ENCODE measurements at places on chromosomes 1 and 21.
A peak's percentile ranks its signal among the peaks of the same experiment; 100 is the strongest.

- no peak for DNase-seq
Measured at GRCh38 chr1:160864173-160864572, 1.5 kb upstream of the CD244 start.

DNA sequence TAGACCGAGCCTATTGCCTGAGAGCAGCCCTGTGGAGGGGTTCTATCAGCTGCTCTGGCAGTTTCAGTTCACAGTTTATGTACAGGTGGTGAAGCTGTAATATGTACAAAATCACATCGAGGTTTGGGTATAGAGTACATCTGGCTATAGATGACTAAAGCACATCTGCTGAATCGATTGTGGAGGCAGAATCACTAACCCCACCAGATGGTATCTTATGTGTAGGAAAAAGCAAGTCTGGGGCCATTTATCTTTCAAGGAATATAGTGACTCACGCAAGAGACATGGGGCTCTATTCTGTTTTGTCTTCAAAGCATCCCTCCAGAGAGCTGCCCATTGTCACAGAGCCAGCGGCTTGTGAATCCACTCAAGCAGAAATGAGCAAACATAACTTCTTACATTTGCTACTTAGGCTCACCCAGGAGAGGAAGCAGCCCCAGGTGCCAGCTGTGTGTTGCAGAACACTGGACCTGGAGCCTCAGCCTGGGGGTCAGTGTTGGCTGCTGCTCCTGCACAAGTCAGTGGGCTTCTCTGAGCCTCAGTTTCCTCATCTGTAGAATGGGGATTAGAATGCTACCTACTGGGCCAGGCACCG is 21.3 kb downstream of the MIIP start:
- DNase-seq: no peak

GRCh38 chr21:46000731-46001641 is 19.4 kb downstream of the COL6A1 start:
- no peak for DNase-seq

- peak; percentile 47 for DNase-seq
Measured at GRCh38 chr1:245599371-245600174, 444.8 kb downstream of the KIF26B start.

DNA sequence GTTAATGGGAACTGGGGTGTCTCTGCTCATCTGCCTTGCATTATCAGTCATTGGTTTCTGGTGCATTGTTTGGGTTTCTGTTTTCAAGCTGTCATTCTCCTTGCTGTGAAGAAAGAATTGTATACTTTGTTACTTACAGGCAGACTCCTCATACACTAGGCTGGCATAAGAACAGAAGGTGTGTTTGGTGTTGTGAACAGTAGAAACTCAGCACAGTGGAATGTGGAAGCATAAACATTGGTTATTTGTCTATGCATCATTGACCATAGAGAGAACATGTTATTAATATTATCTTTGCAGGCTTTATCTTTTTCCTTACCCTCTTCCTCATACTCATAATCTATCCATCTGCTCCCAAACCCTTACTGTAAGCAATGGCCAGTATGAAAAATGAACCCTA is 18.2 kb downstream of the C1orf87 start:
- no peak for DNase-seq

DNA sequence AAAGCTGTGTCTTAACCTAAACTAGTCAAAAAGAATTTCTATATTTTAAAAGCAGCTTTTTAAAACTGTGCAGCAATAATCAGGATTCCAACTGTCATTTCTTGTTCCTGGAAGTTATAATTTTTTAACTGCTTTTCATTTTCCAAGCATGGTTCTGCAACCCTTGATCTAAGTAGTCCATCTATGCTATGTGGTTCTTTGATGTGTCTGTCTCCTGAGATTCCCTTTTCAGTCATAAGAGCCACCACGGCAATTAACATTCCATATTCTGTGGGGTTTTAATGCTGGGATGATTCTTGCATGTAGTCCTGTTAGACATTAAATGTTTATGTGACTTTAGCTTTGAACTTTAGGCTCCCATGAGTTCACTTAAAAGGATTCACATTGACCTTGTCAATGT is 220.4 kb downstream of the TPR start:
- DNase-seq: no peak

DNA sequence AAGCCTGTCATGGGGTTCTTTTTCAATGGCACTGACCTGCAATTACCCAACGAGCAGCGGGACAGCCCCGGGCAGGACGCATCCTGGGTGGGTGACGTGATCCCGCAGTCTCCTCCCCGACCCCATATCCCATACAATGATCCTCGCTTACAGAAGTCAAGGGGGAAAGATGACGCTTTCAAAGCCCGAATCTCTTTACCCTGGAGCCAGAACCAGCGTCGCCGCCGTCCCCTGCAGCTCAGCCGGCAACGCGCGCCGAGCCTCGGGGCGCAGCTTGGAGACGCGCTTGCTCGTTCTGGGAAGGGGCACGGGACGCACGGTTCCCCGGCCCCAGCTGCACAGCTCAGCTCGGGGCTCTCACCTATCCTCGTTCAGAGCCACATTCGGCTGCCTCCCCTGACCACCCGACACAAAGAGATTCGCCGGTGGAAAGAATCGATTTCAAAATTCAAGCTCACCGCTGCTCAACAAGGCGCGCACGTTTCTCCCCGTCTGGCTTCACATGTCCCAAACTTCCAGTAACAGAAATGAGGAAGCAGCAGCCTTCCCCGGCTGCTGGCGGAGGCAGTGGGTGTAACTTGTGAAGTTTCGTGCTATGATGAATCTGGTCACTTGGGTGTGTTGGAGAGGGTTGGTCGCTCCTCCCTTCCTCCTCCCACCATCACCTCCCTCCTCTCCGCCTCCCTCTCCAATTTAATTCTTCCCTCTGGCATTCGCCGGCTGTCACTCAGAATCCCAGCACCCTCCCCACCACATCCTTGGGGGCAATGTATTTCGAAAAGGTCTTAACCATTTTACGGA is at the start of gene TIAM1:
Gene TIAM1, minus strand, starts transcription at position 582 of the 801 bp plus-strand sequence. CDS start 77,289 bp downstream, outside the sequence.
- no peak for DNase-seq

DNA sequence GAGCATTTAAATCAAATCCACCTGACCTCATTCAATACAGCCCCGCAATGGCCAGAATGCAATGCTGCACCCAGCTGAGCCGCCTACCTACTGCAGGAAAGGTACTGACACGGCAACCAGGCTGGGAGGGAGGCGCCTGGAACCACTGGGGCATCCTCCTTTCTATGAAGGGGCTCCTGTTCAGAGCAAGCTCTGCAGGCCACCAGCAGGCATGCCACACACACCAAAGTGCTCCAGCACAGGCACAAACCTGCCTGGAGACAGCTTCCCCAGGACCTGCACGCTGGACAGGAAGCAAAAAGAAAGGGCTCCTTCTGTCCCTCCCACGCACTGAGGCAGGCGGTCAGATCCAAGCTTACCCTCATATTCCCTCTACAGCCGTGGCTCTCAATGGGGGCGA is 21.2 kb downstream of the CTNNBIP1 start:
- DNase-seq: no peak

- no peak for DNase-seq
Measured at GRCh38 chr1:204623365-204623893, 62.1 kb downstream of the LRRN2 start.

- peak; percentile 76 for DNase-seq
Measured at GRCh38 chr1:244835276-244836134, at the start of gene COX20. Gene COX20 (plus strand): TSS chr1:244835658. CDS start chr1:244835715, 57 bp downstream.

GRCh38 chr1:86825319-86825718 is 88.6 kb downstream of the SELENOF start:
- no peak for DNase-seq

DNA sequence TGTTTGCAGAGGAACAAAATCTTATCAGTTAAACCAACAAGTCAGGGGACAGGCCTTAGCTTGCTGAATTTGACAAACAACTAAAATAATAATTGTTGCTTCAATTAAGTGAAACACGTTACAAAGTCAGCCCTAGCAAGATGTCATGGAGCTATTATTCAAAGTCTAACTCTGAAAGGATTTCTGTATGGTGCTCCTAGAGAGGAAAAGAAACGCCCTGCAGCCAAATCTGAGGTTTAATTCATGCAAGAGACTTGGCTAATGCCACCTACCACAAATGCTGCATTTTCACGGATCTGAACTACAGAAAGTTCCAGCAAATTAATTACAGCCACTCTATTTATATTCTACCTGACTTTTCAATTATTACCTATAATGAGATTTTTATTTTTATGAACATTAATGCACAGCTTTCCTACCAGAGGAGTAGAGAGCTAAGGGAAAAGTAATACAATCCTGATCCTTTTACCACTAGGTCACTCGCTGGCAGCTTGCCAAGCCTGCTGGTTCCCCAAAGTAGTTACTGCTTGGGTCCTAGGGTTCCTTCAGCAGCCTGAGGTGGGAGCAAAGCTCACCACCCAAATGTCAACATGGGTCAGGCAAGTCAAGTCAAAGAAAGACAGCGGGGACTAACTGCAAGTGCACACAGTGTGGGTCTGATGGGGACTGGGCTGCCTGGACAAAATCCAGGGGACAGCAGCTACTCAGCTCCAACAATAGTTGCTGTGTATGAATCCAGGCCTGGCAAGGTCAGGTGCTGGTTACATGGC is 8.5 kb downstream of the COLGALT2 start:
- no peak for DNase-seq

DNA sequence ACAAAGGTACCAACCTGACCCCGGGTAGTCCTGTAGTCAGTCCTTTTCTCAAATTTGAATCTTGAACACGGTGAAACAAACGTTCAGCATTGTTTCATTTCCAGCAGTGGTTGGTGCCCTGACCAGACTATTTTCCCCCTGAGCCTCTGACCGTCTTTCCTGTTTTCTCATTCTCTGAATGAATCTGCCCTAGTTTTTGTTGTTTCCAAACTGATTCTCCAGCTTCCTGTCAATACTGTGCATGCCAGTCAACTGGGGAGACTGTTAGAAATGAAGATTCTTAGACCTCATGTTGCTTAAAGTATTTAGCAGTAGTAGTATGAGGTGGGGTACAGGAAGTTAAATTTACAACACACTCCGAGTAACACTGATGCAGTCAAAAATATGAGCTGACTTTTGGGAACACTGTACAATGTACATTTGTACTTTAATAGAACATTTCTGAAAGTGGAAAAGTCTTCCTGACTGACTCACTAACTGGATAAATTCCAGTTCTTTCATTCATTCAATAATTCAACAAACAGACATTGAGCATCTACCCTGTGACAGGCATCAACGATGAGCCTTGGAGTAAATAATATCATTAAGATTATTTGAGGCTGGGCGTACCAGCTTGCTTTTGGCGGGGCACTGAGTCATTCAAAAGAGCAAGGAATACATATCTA is 26.0 kb upstream of the ZRANB2 start:
- DNase-seq: no peak

DNA sequence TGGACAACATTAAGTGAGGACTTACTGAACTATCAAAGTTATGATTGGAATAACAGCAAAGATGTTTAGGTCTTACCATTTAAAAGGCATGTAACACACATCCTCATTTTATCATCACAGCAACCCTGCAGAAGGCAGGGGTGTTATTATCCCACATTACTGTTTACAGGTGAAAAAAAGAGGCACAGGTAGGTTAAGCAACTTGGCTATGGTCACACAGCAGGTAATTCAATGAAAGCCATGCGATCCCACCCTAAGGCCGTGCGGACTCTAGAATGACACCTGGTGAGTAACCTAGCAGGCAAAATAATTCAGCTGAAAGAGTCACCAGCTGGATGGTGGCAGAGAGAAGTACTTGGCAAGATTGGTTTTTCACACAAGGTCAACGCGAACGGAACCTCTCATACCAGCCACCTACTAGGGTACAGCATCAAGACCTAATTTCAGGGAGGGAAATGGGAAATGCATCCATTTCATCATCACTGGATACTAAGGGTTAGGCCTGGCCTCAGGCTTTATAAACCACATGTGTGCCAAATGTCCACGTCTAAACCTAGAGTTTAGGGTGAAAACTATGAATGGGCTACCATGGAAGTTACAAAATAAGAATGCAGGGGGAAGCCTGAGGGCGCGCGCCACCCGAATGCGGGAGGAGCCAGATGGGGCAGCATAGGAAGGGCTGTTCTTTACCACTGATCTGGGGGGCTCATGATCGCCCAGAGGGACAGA is 85.3 kb downstream of the SLC66A1 start:
- DNase-seq: no peak

GRCh38 chr1:41835485-41835884 is 83.2 kb downstream of the HIVEP3 start:
- DNase-seq: no peak

DNA sequence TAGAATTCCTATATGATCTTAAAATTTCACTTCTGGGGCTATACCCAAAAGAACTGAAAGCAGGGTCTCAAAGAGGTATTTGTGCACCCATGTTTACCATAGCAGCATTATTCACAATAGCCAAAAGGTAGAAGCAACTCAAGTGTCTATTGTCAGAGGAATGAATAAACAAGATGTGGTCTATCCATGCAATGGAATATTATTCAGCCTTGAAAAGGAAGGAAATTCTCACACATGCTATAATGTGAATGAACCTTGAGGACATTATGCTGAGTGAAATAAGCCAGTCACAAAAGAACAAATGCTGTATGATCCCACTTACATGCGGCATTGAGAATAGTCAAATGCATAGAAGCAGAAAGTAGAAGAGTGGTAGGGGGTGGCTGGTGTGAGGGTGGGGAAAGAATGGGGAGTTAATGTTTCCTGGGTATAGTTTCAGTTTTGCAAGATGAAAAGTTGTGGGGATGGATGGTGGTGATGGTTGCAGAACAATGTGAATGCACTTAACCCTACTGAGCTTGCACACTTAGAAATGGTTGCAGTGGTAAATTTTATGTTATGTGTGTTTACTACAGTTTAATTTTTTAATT is 122.4 kb downstream of the TOMM20 start:
- DNase-seq: no peak

GRCh38 chr1:54118704-54119103 is 34.1 kb downstream of the CDCP2 start:
- no peak for DNase-seq

GRCh38 chr1:215595231-215595630 is 28.1 kb downstream of the KCTD3 start:
- DNase-seq: no peak

DNA sequence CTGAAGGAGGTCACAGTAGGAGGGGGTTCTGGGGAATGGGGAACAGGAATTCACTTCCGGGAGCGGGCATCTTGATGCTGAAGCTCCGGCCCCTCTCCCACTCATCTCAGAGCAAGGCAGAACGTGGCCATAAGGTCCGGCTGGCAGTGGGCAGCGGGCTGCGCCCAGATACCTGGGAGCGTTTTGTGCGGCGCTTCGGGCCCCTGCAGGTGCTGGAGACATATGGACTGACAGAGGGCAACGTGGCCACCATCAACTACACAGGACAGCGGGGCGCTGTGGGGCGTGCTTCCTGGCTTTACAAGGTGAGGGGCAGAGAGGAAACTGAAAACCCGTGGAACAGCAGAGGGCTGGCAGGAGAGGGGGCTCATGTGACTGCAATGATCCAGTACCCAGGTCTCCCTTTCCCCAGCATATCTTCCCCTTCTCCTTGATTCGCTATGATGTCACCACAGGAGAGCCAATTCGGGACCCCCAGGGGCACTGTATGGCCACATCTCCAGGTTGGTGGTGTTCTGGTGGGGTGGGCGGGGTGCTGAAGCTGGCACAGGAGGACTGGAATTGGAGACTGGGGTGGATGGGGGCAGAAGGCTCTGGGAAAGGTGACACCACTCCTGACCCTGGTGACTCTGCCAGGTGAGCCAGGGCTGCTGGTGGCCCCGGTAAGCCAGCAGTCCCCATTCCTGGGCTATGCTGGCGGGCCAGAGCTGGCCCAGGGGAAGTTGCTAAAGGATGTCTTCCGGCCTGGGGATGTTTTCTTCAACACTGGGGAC is 3.0 kb downstream of the SLC27A3 start:
- no peak for DNase-seq
